ENCODE measurements at places on chromosomes 4 and X.

DNA sequence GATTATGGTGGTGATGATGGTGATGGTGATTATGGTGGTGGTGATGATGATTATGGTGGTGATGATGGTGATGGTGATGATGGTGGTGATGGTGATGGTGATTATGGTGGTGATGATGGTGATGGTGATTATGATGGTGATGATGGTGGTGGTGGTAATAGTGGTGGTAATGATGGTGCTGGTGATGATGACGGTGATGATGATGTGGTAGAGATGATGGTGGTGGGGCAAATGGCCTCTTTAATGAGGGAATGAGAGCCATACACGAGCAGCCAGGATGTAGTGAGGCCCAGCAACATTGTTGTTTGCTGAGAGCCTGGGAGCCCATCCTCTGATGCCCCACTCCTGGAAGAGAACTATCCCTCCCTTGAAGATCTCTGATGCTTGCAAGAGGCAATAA is 29.0 kb downstream of the HMX1 start:
- DNase-seq, result no peak

- peak; percentile 52 for DNase-seq
These were observed 30.1 kb downstream of the NEIL3 start for GRCh38 chr4:177339477-177340374.

DNA sequence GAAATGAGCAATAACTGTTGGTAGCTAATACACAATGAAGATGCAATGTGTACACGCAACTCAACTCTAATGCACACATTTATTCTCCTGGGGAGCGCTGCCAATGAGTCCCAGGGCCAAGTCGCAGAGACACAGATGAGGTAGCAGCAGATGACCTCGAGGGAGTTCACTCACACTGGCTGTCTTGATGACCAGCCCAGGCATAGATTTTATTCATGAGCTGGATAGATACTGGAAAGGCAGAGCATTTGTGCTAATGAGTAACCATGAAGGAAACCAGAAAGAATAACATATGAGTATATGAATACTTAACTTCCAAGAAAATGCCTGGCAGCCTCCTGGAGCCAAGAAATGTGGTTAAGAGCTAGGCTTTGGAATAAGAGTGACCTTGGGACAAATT is 42.3 kb downstream of the RASL11B start:
- DNase-seq, result no peak

- DNase-seq, result peak; percentile 79
These were observed 117.2 kb downstream of the SLIT2 start for GRCh38 chr4:20368926-20369325.

GRCh38 chrX:153901753-153902140 is 2.7 kb upstream of the AVPR2 start:
- no peak for DNase-seq

- DNase-seq, result peak; percentile 4
These were observed 234.3 kb downstream of the ZNF674 start for GRCh38 chrX:46310815-46311497.

- peak; percentile 79 for DNase-seq
These were observed 203.0 kb downstream of the MAML3 start for GRCh38 chr4:139951021-139951420.

- DNase-seq, result no peak
These were observed 60.6 kb upstream of the SLC39A8 start for GRCh38 chr4:102405821-102406401.

DNA sequence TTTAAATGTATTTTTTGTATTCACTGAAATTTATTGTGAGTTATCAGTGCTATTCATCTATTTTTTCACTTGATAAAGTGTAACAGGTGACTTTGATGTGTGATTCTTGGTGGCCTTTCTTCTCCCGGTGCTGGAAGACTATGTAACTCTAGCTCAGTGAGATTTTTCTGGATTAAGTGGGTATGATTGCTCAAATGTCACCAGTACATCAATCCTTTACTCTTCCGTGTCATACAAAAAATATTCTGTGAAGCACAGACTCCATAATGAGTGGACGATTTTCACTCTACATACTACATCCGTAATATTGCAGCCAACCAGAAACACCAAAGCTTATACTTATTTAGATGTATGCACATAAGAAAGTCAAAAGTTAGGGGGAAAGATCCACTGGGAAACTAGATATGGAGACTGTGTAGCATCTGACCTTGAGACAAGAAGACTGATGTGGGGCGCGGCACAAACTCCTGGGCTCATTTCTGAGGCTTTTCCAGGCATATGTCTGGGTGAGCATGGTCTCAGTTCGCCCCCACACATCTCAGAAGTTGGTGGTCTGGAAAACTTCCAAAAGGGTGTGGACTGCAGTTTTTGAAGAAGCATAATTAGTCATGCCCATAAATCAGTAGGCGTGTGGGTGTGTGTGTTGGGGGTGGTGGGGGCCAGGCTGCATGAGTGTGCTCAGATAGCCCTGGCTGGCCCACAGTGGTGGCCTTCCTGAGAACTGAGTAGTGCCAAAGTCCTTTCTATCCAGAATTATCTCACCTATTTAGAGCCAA is 53.9 kb upstream of the TENM3 start:
- DNase-seq, result peak; percentile 99

GRCh38 chrX:56764153-56764974 is 35.3 kb downstream of the NBDY start:
- peak; percentile 49 for DNase-seq

DNA sequence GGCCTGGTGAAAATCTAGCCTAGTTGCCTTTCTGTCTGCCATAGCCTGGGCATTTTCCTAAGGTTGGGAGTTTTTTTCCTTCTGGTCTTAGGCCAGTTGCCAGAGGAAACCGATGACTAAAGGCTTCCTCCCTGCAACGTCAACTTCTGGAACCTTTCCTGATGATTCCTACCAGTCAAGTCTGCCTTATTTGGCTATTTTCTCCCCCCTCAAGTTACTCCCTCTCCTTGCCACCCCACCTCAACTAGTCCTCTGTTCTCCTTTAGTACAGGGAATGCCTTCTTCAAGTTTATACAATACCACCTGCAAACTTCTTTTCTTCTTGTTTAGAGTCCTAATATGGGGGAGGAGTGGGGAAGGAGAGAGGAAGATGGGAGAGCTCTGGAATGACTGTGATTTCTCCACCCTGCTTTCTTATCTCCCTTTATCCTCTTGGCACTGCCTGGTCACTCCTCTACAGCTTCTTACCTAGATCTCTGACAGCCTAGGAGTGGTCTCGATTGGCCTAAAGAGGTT is 10.6 kb downstream of the MSN start:
- DNase-seq, result peak; percentile 93

GRCh38 chr4:95155759-95156451 is 392.9 kb downstream of the UNC5C start:
- peak; percentile 80 for DNase-seq

All from fibroblast of skin of abdomen (primary cell).